ENCODE measurements at places on chromosomes 7 and 10.

DNA sequence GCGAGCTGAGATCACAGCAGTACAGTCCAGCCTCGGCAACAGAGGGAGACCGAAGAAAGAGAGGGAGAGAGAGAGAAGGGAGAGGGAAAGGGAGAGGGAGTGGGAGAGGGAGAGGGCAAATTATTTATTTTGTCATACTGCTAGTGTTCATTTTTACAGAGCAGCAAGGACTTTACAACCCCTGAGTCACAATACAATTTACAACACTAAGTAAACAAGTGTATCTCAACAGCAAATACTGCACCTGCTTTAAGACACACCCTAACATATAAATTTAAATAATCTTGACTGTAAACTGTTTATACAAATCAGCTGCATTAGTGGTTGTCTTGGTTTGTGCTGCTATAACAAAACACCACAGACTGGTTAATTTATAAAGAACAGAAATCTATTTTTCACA is 27.2 kb downstream of the HTR5A start:
- no peak for DNase-seq

DNA sequence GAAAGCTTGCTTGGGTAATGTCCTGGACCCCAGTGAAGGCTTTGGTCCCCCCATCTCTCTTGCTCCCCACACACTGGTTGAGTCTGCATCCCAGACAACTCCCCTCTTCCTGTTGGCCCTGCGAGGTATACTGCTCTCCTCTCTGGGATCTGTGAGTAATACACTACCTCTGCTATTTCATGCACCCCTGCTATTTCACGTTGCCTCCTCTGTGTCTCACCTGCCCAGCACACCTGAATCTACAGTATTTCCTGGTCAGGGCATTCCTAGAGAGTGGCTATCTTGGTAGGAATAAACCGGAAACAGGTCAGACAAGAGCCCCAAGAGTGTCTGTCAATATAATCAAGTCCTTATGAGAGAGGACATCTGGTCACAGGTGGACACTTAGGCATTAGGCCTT is 114.3 kb upstream of the ODAD2 start:
- DNase-seq: no peak

- no peak for DNase-seq
These were observed 26.5 kb upstream of the C10orf71 start for GRCh38 chr10:49272251-49273081.

GRCh38 chr10:6002809-6003510 is 25.6 kb upstream of the IL15RA start:
- DNase-seq: no peak

GRCh38 chr10:75818552-75818951 is 387.1 kb downstream of the LRMDA start:
- no peak for DNase-seq

DNA sequence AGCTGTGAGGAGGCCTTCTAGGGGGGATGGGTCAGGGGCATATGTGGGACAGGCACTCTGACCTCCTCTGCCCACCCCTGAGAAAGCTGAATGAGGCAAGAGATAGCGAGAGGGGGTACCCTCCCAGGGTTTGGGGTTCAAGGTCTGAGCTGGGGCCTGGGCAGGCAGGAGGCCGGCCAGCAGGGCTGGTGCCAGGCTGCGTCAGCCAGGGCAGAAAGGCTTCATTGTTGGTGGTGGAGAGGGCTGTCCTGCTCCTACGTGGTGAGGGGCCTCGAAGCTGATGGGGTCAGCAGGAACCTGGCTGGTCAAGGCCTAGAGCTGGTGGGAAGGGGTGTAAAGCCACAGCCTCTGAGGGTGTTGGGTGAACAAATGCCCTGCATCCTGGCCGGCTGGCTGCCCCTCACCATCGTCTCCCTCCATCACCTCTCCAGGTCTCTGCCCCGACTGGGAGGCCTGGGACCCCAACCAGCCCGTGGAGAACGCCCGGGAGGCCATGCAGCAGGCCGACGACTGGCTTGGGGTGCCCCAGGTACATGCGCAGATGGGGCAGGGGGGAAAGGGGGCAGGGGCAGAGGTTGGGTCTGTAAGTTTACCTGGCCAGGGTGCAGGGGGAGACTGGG is 6.6 kb downstream of the FLNC start:
- peak; percentile 25 for DNase-seq

DNA sequence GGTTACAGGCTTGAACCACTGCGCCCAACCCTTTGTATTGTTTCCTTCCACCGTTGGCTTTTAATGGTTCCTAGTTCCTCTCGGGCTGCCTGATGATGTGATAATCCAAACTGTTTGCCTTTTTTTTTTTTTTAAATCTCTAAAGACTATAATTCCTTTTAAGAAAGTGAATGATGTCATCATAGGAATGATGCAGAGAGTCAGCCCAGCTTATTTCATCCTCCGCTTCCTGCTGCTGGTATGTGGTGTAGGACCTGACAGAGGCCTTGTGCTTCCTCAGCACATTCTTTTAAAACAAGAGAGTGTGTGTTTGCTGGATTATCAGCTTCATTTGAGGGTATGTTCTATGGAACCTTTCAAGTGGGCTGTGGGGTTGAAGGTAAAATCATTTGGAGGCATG is 241.4 kb downstream of the LRMDA start:
- DNase-seq: no peak

- DNase-seq: no peak
These were observed 77.4 kb downstream of the EPC1 start for GRCh38 chr10:32269343-32270100.

GRCh38 chr7:69657331-69657730 is 59.1 kb downstream of the AUTS2 start:
- no peak for DNase-seq

DNA sequence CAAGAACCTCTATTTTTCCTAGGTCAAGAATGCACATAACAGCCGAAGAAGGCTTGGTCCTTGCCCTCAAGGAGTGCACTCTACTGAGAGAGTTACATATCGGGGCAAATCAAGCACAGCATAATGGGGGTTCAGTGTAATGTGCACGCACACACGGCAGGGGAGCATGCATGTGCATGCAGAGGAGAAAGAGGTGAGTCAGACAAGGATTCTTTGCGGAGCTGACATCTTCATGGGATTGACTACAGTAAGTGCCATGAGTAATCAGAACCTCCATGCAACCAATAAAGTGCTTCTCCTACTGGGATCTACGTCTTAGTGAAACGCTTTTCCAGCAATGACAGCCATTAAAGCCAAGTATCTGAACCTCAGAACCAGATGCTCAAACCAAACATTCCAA is 123.6 kb downstream of the RNF216 start:
- no peak for DNase-seq

GRCh38 chr10:96576277-96576980 is 10.4 kb downstream of the TM9SF3 start:
- no peak for DNase-seq

DNA sequence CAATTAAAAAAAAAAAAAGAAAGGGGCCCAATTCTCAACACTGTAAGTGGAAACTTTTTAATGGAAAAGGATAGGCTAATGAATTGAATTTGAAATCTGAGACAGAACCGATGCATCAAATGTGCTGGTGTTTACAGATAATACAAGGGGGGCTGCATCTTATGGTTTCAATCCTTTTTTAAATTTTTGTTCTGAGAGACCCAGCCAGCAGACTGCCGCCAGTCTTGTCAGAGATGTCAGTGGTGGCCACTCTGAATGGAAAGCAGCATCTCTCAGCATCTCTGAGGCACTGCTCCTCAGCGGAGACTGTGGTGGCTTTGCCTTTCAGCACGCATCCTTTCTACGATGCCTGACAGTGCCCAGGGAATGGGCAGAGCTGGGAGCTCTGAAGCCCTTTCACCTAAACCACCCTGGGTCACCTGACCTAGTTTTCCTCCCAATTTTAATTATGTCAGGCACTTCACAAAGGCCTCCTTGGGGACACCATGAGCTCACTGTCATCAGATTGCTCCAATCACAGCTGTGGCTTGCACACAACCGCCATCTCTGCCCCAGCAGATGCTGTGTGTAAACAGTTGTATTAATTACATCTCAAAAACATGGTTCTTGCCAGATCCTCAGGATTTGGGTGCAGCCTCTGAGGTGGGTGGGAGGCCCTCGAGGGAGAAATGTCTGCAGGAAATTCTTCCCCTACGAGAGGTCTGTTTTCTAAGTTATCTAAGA is 81.2 kb downstream of the EGFR start:
- no peak for DNase-seq

- DNase-seq: no peak
These were observed 23.9 kb upstream of the SPAM1 start for GRCh38 chr7:123901101-123901500.

GRCh38 chr10:110462166-110463095 is 35.3 kb upstream of the DUSP5 start:
- peak; percentile 8 for DNase-seq

DNA sequence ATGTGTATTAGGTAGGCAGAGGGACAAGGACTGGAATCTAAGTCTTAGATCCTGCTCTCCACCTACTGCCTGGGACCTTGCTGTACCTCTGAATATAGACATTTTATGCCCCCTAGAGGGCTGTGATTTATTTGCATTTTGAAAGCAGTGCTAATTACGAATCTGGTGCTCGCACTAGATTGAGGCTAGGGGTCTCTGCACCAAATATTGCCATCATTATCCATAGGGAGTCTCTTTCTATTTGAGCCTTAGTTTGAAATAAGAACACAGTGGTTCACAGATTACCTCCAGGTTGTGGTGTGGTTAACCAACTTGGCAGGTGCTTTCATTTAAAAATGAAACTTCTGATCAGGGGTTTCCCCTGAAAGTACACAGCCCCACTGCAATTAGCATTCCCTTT is 41.8 kb downstream of the CNNM1 start:
- DNase-seq: no peak

DNA sequence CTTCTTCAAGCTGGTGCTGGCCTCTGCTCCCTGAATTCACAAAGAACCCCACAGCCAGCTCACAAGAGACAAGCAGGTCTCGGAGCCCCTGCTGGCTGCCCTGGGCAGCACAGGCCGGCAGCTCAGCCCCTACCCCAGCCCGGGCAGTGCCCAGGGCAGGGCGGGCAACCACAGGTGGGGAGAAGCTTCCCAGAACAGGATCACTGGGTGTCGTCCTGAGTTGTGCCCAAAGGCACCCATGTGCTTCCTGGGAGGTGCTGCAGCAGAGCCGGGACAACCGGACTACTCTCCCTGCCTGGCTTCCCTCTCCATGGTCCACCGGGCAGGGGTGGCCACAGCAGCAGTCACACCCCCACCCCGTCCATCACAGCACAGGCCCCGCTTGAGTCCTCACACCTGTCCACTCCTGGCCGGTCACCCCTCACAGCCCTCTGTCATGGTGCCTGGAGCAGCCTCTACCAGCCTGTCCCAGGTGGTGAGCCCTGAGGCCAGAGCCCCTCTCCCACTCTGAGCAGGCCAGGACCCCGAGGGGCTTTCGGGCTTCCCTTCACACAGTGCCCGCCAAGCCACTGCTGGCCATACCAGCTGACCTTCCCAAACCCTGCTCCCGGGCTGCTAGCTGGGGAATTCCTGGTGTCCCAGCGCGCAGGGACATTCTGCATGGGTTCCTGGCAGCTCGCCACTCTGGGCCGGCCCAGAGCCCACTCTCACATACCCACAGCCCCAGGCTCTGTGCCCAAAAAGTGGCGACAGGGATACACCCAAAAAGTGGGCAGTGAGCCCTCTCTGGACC is 3.1 kb downstream of the RASGEF1A start:
- DNase-seq: peak; percentile 37

GRCh38 chr7:151886783-151887182 is 9.9 kb upstream of the PRKAG2 start:
- no peak for DNase-seq

DNA sequence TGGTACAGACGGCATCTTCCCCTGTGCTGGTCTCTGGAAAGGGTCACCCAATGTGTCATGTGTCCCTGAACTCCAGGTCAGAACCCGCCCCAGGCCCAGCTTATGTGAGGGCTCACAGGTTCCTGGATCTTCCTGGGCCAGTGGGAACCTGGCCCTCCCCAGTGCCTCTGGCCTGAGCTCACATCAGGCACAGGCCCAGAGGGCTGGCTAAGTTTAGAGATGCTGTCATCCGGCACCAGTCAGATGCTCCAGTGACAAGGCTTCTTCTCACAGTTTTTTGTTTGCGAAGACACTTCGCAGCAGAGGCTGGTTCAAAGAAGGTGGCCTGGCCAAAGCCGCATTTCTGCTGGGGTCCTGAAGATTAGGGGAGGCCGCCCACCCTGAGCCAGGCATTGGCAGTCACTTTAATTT is 11.8 kb downstream of the CAMK2B start:
- no peak for DNase-seq

- DNase-seq: no peak
These were observed 37.6 kb downstream of the EEPD1 start for GRCh38 chr7:36190447-36191291.

DNA sequence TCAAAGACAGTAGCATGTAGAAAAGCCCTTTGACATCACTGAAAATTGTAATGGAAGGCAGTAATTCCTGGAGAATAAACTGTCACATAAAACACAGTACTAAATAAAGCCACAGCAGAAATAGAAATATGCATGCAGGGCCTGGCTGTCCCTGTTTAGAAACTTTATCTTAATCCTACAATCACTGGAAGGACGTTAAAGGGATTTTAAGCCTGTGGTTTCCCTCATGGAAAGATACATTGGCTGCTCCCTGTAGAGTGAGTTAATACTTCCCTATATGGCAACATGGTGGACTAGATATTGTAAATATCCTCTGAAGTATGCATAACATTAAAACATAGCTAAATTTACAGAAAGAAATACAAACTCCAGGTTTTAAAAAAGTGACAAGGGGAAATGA is 1334.9 kb upstream of the CELF2 start:
- DNase-seq: no peak

- DNase-seq: no peak
These were observed 236.2 kb downstream of the MTERF1 start for GRCh38 chr7:91644256-91644655.

DNA sequence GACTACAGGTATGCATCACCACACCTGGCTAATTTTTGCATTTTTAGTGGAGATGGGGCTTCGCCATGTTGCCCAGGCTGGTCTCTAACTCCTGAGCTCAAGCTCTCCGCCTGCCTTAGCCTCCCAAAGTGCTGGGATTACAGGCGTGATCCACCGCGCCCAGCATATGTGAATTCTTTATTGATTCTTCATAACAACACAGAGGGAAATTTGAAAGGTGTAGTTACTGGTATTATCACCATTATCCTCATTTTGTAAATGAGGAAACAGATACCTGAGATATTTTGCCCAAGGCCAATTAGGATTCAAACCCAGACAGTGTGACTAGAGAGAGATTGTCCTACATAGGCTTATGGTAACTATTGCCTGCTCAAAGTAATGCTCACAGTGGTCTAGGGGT is 22.6 kb downstream of the TCF7L2 start:
- no peak for DNase-seq

DNA sequence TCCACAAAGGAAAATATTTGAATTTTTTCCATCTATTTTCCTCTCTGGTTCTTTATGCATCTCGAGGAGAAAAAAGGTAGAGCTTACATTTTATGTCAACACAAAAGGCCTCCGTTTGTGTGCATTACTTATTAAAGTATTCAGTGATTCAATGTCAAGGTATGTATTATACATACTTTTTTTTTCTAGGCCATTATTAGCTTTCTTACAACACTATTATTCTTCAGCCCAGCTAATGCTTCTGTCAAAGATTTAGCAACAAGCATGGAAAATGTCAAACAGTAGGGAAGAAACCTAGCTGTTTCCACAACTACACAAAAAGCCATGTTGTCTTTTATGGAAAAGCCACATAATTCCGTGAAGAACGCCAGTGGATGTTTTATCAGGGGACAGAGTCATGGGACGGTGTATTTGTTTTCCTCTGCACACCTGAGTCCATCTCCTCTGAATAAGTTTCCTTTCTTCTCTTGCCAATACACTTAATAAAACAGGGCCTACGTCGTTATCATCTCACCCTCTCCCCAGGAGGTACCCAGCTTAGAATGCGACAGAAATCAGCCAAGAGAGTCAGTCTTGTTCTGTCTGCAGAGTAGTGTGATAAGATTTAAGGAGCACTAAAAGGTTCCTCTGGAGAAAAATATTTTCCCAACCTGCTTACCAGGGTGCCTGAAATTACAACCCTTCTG is 209.7 kb upstream of the AUTS2 start:
- no peak for DNase-seq

GRCh38 chr7:99473315-99473596 is 566 bp downstream of the ZNF789 start:
- DNase-seq: no peak
